ENCODE measurements at places on chromosomes 7 and 10.
A peak's percentile ranks its signal among the peaks of the same experiment; 100 is the strongest.

DNA sequence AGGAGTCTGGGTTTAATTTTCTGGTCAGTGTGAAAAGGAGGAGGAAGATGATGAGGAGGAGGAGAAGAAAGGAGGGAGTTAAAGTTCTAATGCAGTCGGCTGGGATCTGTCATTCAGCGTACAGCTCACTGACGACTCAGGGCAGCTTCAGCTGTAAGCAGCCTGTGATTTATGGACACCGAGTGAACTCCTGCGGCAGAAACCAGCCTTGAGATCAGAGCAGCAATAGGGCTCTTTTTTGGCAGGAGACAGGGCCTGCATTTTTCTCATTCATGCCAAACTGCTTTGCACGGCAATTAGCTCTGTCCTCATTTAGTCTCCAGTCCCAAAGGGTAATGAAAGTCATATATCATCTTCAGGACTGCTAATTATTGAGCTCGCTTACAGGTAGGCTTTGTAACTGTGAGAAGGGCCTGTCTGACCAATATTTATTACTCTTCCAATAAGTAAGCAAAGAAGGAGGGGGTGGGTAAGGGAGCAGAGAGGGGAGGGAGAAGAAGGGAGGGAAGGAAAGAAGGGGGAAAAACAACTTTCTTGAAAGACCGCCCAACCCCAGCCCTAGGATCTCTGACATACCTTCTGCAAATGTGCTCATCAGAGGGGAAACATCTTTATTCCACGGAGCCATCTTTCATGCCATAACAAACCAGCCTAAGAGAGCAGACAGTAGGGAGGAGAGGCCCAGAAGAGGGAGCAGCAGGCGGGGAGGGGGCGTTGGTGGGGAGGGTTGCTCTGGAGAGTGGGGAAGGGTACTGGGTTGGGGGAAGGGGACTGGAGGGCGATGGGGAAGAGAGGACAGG is 48.1 kb upstream of the COMTD1 start:
- no peak for DNase-seq

GRCh38 chr10:78664929-78665553 is 403.7 kb upstream of the ZMIZ1 start:
- no peak for DNase-seq

- DNase-seq = no peak
Measured at GRCh38 chr10:63430999-63431356, 34.8 kb downstream of the JMJD1C start.

DNA sequence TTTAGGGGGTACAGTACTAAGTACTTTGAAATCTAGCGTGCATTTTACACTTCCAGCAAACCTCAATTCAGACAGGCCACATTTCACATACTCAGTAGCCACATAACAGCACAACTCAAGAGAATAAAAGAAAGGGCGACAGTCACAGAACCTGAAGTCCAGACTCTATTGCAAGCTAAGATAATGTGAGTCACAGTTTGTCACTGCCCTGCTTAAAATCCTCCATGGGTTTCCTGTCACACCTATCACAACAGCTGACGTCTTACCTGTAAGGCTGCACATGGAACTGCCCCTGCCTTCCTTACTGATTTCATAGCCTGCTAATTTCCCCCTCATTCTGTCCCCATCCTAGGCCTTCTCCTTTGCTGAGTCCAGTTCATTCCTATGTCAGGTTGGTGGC is 16.1 kb upstream of the CDK14 start:
- no peak for DNase-seq

DNA sequence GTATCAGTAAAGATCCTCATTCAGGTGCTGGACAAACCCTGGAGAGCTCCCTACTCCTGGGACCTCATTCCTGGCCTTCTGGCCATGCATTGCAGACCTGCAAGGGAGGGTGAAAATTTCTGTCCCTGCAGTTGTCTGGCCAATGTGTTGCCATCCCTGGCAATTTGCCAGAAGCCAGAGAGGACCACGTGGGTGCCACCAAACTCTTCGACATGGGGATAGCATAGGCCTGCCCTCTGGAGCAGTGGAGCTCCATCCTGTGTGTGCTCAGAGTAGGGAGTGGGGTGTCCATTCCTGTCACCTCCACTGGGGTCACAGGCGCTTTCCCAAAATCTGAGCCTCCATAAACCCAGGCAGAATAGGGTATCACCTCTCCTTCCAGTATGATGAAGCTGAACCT is 31.2 kb downstream of the DMBT1 start:
- no peak for DNase-seq

DNA sequence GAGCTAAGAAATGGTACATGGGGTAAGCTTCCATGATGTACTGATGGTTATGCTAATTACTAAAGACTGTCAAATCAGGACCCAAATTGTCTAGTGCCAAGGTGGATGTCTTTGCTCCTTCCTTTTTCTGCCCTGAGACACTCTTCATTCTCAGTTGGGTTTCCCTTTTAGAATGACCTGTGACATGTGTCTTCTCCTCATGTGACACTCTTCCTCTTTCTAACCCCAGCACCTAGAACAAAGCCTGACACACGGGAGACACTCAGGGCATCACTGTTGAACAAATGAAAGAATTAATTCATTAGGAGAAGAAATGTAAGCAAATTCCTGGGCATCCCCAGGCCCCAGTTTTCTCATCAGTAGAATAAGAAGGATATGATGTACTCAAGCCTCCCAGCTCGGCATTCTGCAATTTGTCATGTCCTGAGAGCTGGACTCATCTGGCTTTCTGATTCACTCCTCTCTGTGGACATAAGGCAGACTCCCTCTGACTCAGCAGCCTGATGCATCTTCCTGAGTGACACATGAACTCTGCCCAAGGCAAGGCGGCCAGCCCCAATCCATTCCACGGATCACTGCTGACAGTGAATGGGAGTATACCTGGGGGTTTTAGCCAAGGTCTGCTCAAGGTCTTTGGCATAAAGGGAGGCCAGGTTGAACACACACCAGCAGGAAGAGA is 473.8 kb downstream of the KCNMA1 start:
- no peak for DNase-seq

GRCh38 chr10:132840698-132841614 is 55.0 kb upstream of the NKX6-2 start:
- no peak for DNase-seq

- no peak for DNase-seq
Measured at GRCh38 chr10:3835770-3836169, 50.8 kb upstream of the KLF6 start.

- no peak for DNase-seq
Measured at GRCh38 chr7:27970350-27970749, 210.2 kb downstream of the JAZF1 start.

GRCh38 chr10:126776168-126776567 is 105.7 kb upstream of the C10orf90 start:
- DNase-seq = no peak

- DNase-seq = no peak
Measured at GRCh38 chr10:69014171-69014570, 25.6 kb downstream of the KIFBP start.

DNA sequence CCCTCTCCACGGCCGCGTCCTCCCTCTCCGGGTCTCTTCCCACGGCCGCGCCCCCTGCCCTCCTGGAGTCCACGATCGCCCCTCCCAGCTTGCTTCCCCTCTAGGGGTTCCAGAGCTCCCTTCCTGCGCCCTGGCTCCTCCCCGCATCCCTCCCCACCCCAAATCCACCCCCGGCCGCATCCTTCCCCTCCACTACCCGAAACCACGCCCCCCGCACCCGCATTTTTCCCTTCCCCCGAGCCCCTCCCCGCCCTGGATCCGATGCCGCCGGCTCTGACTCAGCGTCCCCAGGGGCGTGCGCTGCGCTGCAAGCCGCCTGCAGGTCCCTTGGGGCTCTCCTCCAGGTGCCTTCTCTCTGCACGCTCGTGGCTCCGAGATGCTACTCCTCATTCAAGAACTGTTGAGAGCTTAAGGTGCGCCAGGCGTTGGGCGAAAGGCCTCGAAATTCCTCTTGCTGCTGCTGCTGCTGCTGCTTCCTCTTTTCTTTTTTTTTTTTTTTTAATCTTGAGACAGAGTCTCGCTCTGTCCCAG is 372 bp upstream of the TMEM130 start:
- peak; percentile 85 for DNase-seq

DNA sequence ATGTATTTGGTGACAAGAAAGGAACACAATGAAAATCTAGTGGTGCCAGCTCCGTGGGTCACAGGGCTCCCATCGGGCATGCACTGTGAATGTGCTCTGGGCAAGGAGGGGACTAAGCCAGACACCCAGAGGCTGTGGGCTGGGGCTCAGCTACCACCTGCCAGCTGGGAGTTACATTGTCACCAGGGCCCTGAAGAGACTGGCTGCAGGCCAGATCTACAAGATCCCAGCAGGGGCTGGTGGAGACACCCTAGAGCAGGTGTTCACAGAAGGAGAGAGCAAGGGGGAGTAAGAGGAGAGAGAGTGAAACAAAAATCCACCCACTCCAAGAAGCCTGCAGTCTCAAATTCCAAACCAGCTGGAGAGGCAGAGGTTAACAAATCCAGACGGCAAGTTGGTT is 116.6 kb upstream of the ADCY1 start:
- DNase-seq = peak; percentile 82

DNA sequence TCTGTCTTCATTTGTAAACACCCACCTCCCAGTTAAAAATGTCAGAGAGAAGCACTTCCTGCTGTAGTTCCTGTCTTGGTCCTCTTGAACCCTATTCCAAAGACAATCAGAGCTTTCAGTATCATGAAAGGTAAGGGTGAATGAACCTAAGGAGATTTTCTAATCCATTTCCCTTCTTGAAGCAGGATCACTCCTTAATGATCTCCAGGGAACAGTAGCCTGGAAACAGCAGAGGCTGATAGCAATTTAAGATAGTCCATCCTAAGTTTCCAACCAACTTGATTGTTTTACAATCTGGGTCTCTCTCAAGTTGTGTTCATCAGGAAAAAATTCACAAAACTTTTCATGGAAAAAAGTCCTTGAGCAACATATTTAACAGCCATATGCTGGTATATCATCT is 273.6 kb downstream of the NEBL start:
- no peak for DNase-seq

GRCh38 chr7:33040803-33041516 is 21.6 kb downstream of the NT5C3A start:
- DNase-seq = no peak

- DNase-seq = no peak
Measured at GRCh38 chr7:148964483-148965267, 63.6 kb downstream of the PDIA4 start.

- DNase-seq = no peak
Measured at GRCh38 chr10:92011560-92012214, 88.1 kb downstream of the BTAF1 start.

DNA sequence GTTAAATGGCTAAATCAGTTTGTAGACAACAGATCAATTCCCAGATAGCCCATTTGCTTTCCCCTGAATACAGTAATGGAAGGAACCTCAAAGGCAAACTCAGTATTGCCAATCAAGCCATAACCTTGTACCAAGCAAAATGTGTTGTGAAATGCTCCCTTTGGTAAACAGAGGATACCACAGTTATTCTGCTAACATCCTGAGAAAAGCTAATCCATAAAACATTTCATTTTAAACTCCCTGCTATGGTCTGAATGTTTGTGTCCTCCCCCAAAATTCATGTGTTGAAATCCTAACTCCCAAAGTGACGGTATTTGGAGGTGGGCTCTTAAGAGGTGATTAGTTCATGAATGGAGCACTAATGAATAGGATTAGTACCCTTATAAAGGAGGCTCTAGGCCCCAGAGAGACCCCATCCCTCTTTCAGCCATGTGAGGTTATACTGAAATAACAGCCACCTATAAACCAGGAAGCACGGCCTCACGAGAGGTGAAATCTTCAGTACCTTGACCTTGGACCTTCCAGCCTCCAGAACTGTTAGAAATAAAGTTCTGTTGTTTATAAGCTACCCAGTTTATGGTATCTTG is 89.3 kb upstream of the RNF148 start:
- no peak for DNase-seq

GRCh38 chr7:26554952-26555351 is 263.3 kb downstream of the SNX10 start:
- no peak for DNase-seq

DNA sequence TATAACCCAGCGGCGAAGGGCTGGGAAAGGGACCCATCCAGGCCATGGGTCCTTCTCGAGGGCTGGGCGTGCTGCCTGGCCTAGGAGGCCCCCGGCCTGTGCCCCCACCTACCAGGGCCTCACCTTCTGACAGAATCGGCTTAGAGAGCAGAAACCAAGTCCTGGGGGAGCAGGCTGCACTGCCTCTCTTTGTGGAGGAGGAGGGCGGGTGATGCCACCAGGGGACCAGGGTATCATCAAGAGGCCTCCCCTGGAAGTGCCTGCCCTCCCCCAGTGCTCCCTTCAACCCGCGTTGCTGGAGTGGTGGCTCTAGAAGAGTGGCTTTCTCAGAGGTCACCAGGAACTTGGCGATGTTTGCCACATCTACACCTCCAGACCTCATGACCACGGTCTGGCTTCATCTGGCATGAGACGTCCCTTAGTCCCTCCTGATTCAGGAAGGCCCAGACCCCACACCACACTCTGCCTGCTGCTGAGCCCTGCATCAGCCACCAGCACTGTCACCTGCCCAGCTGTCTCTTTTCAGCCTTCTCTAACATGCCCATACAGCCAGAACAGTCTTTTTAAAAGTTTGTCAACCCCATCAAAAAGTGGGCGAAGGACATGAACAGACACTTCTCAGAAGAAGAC is 31.9 kb downstream of the FKBP6 start:
- DNase-seq = no peak

- DNase-seq = no peak
Measured at GRCh38 chr7:12569673-12570072, 847 bp upstream of the SCIN start.

DNA sequence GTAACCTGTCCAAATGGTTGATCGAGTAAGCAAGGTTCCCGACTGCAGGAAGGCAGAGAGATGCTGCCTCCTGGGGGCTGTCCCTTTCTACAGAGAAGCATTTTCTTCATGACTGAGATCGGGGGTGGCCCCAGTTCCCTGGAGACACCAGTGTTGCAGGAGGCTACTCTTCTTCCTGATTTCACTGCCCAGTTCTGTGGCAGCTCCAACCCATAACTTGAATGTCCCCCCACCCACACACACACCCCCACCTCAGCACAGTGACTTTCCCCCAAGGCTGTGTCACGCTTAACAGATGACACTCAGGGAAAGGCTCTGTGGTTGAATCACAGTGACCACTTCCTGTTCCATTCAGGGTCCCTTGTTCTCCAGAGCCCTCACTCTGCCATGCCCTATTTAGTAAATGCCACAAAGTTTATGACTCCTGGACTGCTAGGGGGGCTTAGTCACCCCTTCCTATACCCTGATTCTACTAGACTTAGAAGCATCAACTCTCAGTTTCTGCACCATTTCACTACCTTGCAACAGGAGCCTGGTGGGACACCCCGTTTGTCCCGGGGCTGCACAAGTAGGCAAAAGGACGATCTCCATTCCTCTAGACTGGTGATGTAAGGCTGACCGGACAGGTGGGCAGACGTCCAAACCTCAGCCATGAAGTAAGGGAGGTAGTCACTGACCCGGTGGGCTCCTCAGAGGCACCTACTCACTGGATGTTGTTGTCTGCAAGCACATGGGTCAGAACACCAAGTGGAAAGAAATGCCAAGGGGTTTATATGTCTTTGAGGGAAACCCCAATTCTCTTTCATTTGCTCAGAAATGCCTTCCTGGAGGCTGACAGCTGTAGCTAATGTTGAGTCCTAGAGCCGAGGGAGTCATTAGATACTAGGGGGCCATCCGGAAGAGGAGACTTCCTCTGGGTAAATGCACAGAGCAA is 31.3 kb upstream of the SMC3 start:
- DNase-seq = no peak

GRCh38 chr10:2660276-2660675 is 407.1 kb upstream of the PFKP start:
- no peak for DNase-seq
